Stimulated activated CD8-positive, alpha-beta memory T cell treated with anti-CD3 and anti-CD28 coated beads, Interleukin-15, amount 100 ng/mL, for 4 hours (primary cell): ENCODE measurements at places on chromosomes 5 and 9.
A peak's percentile ranks its signal among the peaks of the same experiment; 100 is the strongest.

DNA sequence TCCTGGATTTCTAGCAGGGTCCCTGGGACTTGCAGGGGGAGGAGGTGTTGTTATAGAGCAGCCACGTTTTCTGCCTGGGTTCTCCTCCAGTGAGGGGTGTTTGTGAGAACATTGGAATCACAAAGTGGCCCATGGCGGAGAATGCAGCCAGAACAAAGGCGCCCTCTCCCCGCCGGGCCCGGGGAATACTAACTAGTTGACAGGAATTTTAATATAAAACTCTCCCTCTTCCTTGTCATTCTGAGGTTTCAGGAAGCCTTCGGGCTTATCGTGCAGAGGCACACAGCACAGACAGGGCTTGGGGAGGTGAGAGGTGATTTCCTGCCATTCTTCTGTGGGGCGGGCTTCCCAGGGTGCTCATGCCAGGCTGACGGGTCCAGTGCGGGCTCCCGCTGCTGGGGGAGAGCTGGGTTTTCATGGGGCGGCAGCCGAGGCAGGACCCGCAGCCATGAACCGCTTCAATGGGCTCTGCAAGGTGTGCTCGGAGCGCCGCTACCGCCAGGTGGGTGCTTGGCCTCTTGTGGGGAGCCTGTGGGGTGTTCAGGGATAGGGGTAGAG, 37.7 kb downstream of the RGS3 start:
- DNase-seq = no peak

DNA sequence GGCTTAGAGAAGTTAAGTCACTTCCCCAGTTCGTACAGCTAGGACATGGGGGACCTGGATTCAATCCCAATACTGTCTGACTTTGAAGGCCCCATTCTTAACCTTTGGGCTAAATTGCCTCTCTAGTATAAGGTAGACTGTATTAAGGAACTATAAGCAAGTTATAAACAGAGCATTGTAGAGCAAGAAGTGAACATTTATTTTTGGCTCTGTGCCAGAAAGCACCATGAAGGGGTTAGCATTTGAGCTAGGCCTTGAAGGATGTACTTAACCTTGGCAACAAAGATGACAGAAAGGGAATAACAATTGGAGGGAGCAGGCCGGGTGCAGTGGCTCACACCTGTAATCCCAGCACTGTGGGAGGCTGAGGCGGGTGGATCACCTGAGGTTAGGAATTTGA, 32.8 kb downstream of the GALNT10 start:
- no peak for DNase-seq

DNA sequence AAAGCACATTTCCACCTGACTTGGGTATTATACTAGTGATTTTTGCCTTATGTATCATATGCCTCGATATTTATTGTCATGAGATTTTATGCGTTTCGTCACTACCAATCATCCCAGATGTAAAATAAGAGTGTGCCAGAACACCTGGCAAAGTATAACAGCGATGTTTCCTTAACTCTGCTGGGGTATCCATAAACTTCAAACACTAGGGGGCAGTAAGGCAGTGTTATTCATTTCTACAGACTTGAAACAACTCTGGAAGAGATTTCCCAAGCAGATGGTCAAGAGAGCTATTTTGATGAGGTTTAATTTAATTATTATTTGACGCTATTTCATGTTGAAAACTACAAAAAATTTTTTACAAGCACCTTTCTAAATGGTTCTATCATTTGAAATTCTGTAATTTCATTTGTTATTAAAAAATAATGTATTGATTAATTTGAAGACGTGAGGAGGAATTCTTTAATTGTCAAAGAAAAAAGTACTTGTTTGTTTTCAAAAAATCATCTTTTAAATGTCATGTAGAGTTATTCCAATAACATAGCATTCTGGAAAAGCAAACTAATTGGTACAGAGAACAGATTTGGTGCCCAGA, 388.5 kb upstream of the CTNND2 start:
- DNase-seq = no peak

- DNase-seq = no peak
These were observed 44.1 kb upstream of the SMU1 start for GRCh38 chr9:33120620-33121019.

DNA sequence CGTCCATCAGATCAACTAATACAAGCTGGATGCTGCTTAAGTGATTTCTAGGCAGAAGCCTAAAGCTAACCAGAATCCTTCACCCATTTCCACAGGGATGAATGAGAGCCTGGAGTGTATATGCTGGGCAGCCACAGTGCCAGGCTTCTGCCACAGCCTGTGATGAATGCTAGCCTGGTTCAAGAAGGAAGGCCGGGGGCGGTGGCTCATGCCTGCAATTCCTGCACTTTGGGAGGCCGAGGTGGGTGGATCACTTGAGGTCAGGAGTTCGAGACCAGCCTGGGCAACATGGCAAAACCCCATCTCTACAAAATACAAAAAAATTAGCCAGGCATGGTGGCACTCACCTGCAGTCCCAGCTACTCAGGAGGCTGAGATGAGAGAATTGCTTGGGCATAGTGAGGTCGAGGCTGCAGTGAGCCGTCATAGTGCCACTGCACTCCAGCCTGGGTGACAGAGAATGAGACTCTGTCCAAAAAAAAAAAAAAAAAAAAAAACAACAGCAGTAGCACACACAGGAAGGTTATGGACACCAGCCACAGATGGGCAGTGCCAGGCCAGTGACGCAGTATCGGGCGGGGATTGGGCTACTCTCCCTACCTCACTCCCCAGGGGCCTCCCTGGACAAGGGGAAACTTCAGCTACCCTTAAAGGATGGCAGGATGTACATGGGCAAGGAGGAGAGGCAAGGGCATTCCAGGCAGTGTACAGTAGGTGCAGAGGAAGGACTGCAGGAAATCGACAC, 23.1 kb upstream of the HMCN2 start:
- DNase-seq = no peak

DNA sequence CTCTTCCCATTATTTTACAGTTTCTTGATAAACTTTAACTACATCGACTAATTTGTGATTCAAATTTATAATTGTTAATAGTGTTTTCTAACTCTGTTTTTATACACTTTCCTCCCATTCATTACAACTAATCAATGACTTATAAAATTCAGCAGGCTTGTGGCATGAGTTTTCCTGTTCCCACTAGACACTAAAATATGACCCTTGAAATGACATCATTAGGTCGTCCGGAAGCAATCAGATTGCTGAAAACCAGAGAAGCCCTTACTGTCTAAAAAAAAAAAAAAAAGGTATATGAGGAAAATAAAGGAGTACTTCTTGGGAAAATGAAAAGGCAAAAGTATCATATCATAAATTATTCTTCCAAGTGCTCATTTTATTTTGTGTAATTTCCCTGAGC, 553.7 kb downstream of the ZNF608 start:
- DNase-seq = no peak

GRCh38 chr5:30605693-30606268, 587.7 kb upstream of the CDH6 start:
- DNase-seq = no peak

- no peak for DNase-seq
These were observed 16.2 kb downstream of the RBM18 start for GRCh38 chr9:122248448-122248865.

- no peak for DNase-seq
These were observed 341.1 kb downstream of the ASTN2 start for GRCh38 chr9:117073539-117074341.

DNA sequence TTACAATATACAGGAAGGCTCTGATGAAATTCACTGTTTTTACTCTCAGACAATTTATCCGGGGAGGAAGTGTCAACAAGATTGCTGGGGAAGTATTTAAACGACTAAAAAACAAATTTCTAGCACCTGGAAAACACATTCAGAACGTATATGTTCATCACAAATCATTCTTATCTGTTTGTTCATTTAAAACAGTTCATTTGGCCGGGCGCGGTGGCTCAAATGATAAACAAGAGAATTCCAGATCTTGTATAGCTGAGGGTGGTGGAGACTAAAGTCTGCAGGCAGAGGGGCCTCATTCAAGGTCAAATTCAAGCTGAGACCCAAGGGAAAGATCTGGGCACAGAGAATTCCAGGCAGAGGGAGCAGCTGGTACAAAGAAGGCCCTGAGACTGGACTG, 90.0 kb downstream of the STK10 start:
- no peak for DNase-seq

GRCh38 chr9:93962561-93963440, 7.6 kb upstream of the BARX1 start:
- peak; percentile 42 for DNase-seq

- DNase-seq = no peak
These were observed 268.2 kb upstream of the TAS2R1 start for GRCh38 chr5:9898319-9898718.

DNA sequence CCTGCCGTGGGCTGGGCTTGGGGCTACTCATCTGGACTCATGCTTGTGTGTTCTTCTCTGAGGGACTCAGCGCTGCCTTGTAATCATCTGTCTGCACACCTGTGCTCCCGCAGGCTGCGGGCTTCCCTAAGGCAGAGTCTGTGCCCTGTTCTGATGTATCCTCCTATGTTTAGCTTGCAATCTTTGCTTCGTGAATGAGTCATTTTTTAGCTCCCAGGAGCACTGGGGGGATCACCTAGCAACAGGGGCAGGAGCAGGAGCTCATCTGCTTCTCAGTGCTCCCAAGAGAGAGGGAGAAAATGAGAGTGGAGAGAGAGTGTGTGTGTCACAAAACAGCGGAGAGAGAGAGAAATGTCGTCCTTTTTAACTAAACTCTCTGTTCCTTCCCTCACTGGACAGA, 202.4 kb upstream of the ZNF618 start:
- DNase-seq = no peak

DNA sequence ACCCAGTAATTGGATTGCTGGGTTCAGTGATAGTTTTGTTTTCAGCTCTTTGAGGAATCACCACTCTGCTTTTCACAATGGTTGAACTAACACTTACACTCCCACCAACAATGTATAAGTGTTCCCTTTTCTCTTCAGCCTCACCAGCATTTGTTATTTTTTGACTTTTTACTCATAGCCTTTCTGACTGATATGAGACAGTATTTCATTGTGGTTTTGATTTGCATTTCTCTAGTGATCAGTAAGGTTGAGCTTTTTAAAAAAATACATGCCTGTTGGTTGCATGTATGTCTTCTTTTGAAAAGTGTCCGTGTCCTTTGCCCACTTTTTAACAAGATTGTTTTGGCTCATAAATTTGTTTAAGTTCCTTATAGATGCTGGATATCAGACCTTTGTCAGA, 185.7 kb upstream of the CCNH start:
- no peak for DNase-seq

- DNase-seq = no peak
These were observed 380.9 kb downstream of the TLE1 start for GRCh38 chr9:81308404-81308803.

DNA sequence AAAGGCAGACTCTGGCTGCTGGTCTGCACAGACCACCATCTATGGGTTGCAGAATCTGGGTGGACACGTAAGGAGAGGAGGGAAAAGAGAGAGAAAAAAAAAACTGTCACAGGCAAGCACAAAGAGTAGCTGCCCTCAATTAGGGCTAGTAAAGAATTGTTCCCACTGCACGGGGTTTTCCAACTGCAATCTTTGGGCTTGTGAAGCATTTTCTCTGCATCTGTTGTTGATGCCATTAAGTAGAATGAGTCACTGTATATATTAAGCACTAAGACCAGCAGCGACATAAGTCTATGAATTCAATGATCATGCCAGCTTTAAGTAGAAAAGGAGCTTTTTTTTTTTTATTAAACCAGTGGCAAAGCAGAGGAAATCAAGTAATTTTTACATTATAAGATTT, 40.2 kb downstream of the MED10 start:
- no peak for DNase-seq

- no peak for DNase-seq
These were observed 9.1 kb upstream of the OR2S2 start for GRCh38 chr9:35967042-35967441.
